ENCODE measurements at places on chromosomes 5 and 9.

GRCh38 chr9:120767451-120767850 is 25.8 kb downstream of the FBXW2 start:
- DNase-seq: no peak

DNA sequence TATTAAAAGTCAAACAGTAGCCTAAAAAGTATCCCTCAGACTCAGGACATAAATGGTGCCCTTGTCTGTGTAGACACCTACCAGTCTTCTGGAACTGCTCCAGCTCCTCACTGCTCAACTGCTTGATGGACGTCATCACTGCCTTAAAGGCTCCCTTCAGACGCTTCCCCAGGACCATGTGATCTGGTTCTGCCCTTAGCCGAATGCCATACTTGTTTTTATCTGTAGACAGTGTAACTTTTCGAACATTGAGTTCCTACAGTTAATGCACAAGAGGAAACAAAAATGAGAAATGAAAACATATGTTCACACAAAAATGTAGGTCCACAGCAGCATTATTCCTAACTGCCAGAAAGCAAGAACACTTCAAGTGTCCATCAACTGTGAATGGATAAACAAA is 46.2 kb downstream of the IARS1 start:
- DNase-seq: peak; percentile 16

GRCh38 chr5:134524272-134524825 is 1.1 kb upstream of the JADE2 start:
- peak; percentile 70 for DNase-seq

- DNase-seq: no peak
Observed at GRCh38 chr5:28500511-28500910, 1462.1 kb upstream of the CDH9 start.

DNA sequence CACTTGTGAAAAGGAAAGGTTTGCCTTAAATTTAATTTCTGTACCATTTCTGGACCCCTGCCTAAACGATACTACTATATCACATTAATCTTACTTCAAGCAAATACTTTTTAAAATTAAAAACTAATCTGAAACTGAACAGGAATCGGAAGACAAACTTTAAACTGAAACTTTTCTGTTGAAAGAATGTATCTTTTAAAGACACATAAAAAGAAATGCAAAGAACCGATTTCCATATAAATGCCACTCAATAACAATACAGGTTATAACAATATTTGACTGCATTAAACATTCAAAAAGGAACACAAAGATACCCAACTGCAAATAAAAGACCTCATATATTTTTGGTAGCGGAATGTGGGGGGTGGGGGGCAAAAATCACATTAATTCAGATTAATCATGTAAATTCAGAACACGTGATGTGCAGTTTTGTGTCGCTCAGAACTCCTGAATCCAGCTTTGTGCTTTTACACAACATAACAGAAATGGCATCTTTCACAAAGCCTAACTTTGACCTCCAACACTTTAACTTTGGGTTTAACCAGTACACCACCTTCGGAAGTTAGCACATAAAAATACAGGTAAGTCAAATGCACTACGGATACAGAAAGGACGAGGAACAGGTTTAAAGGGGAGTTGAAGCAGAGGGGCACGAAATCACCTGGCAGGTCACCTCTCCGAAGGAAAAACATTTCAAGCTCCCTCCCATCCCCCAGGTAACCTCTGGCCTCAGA is 925 bp downstream of the LIFR start:
- DNase-seq: no peak

DNA sequence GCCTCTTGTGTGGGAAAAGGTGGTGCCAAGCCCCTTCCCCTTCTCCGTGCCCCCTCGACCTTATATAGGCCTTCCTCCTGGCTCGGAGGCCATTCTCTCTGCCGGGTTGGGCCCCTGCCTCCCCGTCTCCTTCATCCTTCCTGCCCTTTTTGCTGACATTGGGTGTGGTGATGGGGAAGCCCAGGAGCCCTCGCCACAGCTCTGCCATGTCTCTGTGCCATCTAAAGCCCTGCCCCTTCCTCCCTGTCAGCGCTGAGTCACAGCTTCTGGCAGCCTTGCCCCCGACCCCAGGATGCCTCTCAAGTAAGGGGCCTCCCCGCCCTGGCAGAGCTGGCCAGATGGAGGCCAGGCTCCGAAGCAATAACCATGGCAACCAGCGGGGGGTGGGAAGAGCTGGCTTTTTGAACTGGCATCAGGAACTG is 30.4 kb downstream of the JADE2 start:
- peak; percentile 89 for DNase-seq

DNA sequence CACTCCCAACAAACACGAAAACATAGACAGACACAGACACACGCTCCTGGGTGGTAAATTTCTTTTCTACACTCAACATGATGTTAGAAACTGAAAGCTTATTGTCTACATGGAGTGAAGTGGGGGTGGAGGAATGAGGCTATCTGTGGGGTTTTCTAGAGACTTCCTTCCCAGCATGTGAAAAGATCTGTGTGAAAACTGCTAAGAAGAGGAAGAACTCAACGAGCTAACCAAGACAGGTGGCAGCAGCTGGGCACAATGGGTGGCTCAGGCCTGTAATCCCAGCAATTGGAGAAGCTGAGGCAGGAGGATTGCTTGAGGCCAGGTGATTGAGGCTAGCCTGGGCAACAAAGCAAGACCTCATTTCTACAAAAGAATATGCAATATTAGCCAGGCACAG is 7.6 kb downstream of the FYB1 start:
- no peak for DNase-seq

GRCh38 chr9:113720495-113720894 is 155.6 kb upstream of the ZNF618 start:
- no peak for DNase-seq

DNA sequence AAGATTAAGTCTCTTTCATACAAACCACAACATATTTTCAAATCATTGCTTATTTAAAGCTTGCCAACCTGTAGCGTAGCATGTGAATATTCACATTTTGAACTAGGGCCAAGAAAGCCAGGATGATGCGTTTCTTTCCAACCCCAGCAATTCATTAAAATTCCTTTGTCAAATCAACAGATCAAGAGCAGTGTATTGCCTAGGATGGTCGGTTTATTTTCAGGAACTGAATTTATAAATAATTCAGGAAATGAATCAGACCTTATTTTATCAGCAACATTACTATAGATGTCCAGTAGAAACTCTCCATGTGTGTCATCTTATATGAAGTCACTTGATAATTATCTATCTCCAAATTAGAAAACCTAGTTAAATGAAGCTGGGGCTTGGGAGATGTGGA is 13.2 kb upstream of the AUH start:
- no peak for DNase-seq

DNA sequence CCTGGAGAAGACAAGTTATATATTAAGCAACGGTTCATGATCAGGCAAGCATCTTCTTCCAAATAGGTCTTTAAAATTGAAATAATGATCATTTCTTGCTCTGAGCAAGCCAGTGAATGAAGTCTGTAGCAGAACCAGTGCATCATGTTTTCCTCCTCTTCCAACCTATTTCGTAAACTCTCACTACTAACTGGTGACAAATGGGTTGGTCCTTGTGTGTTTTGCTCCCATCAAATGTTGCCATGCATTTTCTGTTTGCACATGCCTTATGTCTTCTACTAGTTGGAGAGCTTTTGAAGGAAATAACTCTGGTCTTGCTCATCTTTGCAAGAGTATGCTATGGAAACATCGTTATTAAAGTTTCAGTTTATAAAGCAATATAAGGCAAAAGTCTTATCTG is 37.2 kb upstream of the SPDL1 start:
- DNase-seq: no peak

DNA sequence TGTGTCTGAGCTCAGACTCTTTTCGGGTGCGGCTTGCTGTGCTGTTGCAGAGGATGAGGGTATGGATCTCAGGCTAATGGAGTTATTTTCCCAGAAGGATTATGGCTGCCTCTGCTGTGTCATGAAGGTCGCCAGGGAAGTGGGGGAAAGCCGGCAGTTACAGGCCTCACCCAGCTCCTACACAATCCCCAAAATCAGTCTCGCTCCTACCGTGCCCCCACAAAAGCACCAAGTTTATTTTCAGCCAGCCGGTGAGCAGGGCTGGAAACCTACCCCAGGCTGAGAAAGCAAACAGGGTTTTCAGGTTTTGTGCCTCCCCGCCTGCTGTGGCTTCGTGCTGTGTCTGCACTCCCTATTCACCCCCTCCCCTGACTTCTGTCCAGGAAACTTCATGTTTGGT is 113.3 kb downstream of the SLC24A2 start:
- DNase-seq: no peak

- DNase-seq: peak; percentile 82
Observed at GRCh38 chr9:32378993-32379729, 5.3 kb upstream of the ACO1 start.

- DNase-seq: no peak
Observed at GRCh38 chr9:76607730-76608436, 148.9 kb downstream of the GCNT1 start.

- no peak for DNase-seq
Observed at GRCh38 chr5:66892716-66893115, 296.5 kb downstream of the MAST4 start.

GRCh38 chr5:152097128-152097527 is 172.5 kb upstream of the GLRA1 start:
- DNase-seq: peak; percentile 8

- DNase-seq: peak; percentile 72
Observed at GRCh38 chr5:154826-155225, 36.5 kb upstream of the LRRC14B start.

GRCh38 chr5:139394654-139395566 is at the start of gene PROB1:
TSS of gene PROB1 (minus strand) at chr5:139395104. CDS start at chr5:139395081, 23 bp downstream.
- DNase-seq: peak; percentile 43

- DNase-seq: no peak
Observed at GRCh38 chr9:89788434-89788833, 183.6 kb downstream of the GADD45G start.

- DNase-seq: no peak
Observed at GRCh38 chr9:98647236-98647635, 61.5 kb downstream of the GABBR2 start.

DNA sequence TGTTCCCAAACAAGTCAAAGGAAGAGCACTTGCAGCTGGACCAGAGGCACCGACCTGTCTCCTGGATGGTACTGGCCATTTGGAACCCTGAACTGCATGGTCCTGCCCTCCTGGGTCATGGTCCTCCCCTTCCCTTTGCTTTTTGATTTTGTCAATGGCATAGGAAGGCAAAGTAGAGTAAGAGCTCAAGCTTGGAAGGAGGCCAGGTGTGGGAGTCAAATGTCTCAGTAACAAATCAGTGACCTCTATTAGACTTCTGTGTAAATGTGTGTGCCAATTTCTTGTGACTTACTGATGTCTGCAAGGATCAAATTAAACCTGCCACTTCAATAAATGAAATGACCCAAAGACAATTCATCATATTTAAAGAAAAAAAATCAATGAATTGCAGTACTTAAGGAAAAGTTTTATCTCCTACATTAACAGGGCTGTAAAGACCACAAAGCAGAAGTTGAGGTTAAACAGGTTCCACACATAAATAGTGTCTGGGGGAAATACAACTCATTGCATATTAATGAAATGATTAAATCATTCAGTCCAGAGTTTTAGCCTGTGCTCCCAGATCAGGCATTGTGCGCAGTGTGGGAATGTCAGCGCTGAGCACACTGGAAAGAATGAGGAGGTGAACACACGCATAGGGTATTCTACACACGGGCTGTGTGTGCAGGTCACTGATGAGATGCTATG is 32.7 kb downstream of the OSMR start:
- no peak for DNase-seq

DNA sequence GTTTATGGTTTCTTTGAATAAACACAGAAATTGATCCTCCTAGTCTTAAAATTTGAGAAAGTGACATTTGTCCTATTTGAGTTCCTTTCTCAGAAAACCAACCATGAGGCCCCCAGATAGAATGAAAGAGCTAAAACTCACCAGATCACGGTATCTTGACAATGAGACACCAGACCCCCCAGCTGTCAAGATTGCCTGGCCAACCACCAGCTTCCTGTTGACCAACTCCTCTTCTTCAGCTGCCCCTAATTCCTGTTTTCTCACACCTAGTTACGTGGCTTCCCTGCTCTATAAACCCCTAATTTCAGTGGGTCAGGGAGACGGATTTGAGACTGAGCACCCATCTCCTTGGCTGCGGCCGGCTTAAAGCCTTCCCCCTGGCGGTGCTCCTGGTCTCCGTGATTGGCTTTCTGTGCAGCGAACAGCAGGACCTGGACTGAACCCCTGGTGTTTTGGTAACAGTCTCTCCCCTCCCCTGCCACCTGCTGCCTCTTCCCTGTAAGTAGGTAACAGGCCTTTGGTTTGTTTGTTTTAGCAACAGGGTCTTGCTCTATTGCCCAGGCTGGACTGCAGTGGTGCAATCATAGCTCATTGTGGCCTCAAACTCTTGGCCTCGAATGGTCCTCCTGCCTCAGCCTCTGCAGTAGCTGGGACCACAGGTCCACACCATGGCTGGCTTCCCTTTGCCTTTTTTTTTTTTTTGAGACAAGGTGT is 4.8 kb upstream of the ENTPD2 start:
- no peak for DNase-seq

DNA sequence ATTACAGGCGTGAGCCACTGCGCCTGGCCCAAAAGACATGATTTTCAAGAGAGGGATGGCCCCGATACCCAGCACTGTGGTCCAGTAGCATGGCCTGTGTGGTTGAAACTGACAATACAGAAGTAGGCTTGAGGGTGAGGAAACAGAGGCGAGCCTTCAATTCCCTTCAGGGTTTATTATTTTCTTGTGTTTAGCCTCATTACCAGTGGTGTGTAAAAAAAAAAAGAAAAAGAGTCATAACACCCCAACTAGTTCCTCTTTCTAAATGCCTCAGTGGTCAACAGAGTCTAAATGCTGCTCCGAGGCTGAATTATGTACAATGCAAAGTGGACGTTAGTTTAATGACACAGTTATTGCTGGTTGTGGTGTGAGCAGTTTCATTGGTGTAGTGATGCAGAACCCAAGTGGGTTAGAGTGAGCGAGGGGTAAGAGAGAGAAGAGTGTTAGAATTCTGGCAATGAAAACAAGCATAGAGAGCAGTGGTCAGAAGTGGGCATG is 58.8 kb downstream of the SNX30 start:
- DNase-seq: no peak

Measured in LHCN-M2 (cell line).